Osteoblast (primary cell): ENCODE measurements at places on chromosomes 4 and X. TPM values are rescaled to one million over a fixed set of nuclear protein-coding genes. Genes with fewer than 3 reads are reported as not detected.
A peak's percentile ranks its signal among the peaks of the same experiment; 100 is the strongest.

GRCh38 chr4:101791182-101791558 is 640 bp downstream of the BANK1 start:
- no peak for DNase-seq
- no peaks in the 10 kb centered on the region for H3K36me3 ChIP-seq
- H3K4me1 ChIP-seq: peaks cover 3% of the 10 kb centered on the region
- H3K4me3 ChIP-seq: peak overlapping the region; percentile 78

- H3K4me3 ChIP-seq: no peak overlapping the region
- no peak overlapping the region for H3K27ac ChIP-seq
- H3K27me3 ChIP-seq: no peaks in the 10 kb centered on the region
- H3K36me3 ChIP-seq: peaks cover 11% of the 10 kb centered on the region
- no peaks in the 10 kb centered on the region for H3K4me1 ChIP-seq
- DNase-seq: no peak
Measured at GRCh38 chr4:67475155-67475554, 70.1 kb downstream of the CENPC start.

GRCh38 chr4:80219301-80220025 is 22.2 kb downstream of the PRDM8 start:
- no peaks in the 10 kb centered on the region for H3K36me3 ChIP-seq
- no peaks in the 10 kb centered on the region for H3K27me3 ChIP-seq
- peaks cover 13% of the 10 kb centered on the region for H3K4me1 ChIP-seq
- no peak overlapping the region for H3K27ac ChIP-seq
- H3K4me3 ChIP-seq: no peak overlapping the region

- no peak for DNase-seq
- H3K4me3 ChIP-seq: no peak overlapping the region
- H3K27me3 ChIP-seq: no peaks in the 10 kb centered on the region
- peaks cover 3% of the 10 kb centered on the region for H3K4me1 ChIP-seq
Measured at GRCh38 chrX:2423282-2423681, 77.5 kb downstream of the DHRSX start.

DNA sequence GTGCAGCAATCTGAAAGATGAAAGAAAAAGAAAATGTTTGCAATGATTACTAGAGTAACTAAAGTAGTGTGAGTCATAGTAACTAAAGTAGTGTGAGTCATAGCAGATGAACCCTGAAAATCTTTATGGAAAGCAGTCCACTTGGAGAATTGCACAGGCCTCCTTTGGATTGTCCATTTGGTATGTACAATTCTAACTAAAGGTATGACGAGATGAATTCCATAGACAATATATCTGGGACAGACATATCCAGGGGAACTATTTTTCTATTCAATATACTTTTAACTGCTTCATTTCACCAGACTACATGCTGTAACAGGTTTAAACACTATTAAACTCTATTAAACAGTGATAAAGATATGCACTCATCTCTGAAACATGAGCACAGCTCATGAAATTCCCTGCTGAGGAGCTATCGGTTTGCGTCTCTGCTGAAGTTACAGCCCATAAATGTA is 798.7 kb downstream of the PCDH7 start:
- no peak overlapping the region for H3K4me3 ChIP-seq
- no peaks in the 10 kb centered on the region for H3K36me3 ChIP-seq
- no peaks in the 10 kb centered on the region for H3K27me3 ChIP-seq

GRCh38 chr4:61359301-61359700 is 159.2 kb downstream of the ADGRL3 start:
- H3K27ac ChIP-seq: no peak overlapping the region
- no peak for DNase-seq
- H3K36me3 ChIP-seq: no peaks in the 10 kb centered on the region
- no peaks in the 10 kb centered on the region for H3K27me3 ChIP-seq

DNA sequence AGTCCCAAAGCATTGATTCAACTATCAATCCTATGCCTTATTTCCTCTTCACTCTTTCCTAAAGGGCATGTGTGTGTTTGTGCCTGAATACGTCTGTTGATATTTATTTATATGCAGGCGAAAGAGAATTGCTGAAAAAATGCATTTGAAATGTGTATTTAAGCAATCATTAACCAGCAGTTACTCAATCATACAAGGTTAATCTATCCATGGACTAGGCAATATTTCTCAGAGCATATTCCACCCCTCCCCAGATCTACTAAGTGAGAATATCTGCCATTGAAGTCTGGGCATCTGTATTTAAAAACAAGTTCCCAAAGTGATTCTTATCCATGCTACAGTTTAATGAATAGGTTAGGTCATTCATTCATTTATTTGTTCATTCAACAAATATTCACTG is 113.6 kb downstream of the RASGEF1B start:
- H3K4me3 ChIP-seq: no peak overlapping the region
- no peaks in the 10 kb centered on the region for H3K36me3 ChIP-seq
- H3K4me1 ChIP-seq: no peaks in the 10 kb centered on the region

DNA sequence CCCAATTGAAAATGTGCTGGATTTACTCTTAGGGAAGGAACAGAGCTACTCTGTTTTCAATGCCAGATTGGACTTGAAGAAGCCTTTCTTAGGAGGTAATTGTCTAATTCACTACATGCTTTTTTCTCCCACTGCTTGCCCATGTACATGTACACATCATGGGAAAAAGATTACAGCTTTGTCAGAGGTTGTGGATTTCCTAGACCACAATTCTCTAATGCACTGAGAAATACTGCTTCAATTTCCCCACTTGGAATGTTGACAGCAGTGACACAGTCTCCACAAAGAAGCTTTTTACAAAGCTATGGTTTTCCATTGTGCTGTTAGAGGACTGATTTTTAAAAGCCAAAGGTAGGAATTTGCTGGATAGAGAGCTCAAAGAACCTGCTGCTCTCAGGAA is 19.5 kb downstream of the ZAR1 start:
- no peak overlapping the region for H3K4me3 ChIP-seq
- no peaks in the 10 kb centered on the region for H3K4me1 ChIP-seq
- no peaks in the 10 kb centered on the region for H3K27me3 ChIP-seq
- peaks cover 40% of the 10 kb centered on the region for H3K36me3 ChIP-seq
- no peak for DNase-seq

Gene REELD1
- total RNA-seq: not detected in 2 replicates

Gene PLAC1
- total RNA-seq: not detected in 2 replicates

Gene ANK2
- 68.4 and 79.6 TPM in 2 replicates for total RNA-seq

Gene TLR3
- total RNA-seq: 8.0 and 8.8 TPM in 2 replicates
